ENCODE measurements at places on chromosomes 2 and 18.

DNA sequence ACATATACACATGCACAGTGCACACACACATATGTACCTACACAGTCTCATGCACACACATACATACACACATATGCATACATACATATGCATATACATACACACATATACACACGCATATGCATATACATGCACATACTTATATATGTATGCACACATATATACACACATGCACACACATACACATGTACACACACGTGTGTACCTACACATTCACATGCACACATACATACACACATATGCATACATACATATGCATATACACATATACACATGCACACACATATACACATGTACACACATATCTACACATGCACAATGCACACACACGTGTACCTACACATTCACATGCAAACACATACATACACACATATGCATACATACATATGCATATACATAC is 100.3 kb upstream of the TWIST2 start:
- DNase-seq: no peak

GRCh38 chr18:26008096-26008495 is 82.3 kb downstream of the SS18 start:
- DNase-seq: no peak

DNA sequence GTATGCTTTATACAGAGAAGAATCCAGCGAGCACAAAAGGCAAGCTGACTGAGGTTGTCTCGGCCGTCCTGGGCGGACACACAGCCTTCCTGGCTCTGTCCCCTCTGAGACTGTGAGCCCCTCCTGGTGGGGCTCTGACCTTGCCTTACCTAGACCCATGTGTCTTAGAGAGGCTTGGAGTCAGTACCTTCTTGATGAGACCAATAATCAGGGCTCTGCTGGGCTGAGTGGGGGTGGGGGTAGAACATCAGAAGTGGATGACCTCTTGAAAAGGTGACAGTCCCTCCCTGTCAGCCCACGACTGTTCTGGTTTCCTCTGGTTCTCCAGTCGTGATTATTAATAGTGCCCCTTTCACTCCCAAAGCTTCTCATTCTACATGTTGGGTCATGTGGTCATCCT is 31.2 kb downstream of the TWIST2 start:
- DNase-seq: no peak

GRCh38 chr2:156145469-156145868 is 187.1 kb downstream of the NR4A2 start:
- no peak for DNase-seq

DNA sequence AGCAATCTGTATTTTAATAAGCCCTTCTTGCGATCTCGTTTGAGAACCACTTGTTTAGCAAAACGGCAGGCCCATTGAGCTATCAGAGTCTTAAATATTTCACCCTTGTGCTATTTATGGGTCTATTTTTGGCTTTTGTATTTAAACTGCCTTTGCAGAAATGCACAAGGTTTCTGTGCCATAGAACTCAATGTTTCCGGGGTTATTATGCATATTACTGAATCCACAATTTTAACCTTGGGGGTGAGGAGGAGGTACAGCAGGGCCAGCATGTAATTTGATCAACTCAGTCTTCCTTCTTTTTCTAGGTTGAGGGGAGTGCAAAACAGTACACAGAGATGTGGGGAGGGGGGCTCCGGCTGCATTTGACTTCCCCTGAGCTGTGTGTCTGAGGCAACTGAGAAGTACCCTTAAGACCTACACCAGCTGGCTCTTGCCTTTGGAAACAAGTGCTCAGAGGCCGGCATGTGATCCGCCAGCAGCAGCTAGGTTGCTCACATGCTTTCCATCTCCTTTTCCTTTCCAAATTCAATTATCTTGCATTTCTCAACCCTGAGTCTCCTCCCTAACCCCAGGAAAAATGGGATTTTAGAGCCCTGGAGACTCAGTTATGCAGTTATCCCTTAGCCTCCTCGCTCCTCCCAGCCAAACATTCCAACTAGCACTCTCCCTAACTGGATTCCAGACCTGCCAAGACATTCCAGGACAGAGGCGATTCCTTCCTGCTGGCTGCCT is 103.0 kb downstream of the HNRNPLL start:
- no peak for DNase-seq

- no peak for DNase-seq
These were observed 36.0 kb upstream of the TANK start for GRCh38 chr2:161124201-161124600.

DNA sequence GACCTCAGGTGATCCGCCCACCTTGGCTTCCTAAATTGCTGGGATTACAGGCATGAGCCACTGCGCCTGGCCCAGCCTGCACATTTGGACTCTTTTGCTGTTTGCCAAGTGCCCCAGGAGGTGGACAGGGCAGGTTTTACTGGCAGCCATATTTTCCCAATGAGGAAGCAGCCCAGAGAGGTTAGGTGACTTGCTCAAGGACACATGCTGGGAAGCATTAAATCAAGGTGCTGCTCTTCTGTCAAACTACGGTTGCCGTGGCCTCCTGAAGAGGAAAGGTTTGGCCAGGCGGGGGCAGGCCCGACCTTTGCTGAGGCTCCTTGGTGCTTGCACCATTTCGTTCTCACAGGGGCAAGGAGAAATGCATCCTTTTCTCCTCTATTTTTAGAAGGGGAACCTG is 44.0 kb downstream of the DNMT3A start:
- DNase-seq: no peak

DNA sequence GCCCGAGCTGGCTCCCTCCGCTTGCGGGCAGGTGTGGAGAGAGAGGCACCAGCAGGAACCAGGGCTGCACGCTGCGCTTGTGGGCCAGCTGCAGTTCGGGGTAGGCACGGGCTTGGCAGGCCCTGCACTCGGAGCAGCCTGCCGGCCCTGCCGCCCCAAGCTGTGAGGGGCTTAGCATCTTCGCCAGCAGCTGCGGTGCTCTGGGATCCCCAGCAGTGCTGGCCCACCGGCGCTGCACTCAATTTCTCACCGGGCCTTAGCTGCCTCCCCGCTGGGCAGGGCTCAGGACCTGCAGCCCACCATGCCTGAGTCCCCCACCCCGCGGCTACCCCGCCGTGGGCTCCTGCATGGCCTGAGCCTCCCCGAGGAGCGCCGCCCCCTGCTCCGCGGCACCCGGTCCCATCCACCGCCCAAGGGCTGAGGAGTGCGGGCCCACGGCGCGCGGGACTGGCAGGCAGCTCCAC is 434.4 kb upstream of the RGPD4 start:
- no peak for DNase-seq

DNA sequence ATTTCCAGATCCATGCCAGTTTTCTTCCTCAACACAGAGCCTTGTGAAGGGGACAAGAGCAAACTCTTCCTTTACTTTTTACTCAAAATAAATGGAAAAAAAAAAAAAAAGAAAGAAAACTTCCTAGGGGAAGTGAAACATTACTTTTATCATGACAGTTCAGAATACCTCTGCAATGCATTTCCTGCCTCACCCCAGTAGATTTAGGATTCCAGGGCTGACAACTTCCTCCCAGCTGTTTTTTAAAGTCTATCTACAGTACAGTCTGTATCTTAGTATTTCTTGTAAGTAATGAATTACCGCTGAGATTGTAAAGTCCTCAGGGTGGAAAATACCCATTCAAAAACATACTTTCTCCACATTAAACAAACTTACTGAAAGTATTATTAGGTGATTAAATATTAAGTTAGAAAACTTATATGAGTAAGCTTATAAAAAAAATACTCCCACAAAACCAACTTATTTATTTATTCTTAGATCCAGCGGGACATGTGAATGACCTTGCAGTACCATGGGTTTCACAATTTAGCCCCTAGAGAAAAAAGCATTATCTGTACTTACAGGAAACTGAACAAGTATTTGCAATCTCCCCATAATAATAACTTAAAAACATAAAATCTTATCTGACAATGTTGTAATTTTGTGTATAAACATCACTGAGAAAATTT is 117.7 kb downstream of the RBMS1 start:
- DNase-seq: no peak

GRCh38 chr18:78878335-78878734 is 101.3 kb upstream of the SALL3 start:
- no peak for DNase-seq

DNA sequence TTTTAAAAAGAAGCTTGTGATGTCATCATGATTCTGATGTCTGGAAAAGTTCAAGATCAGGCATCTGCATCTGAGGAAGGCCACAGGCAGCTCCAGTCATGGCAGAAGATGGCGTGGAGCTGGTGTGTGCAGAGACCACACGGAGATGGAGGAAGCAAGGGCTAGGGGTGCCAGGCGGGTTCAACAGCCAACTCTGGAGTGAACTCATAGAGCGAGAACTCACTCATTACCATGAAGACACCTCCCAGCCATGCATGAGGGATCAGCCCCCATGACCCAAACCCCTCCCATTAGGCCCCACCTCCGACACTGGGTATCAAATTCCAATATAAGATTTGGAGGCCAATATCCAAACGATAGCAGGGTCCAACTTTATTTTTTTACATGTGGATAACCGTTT is 61.6 kb downstream of the KCNG2 start:
- no peak for DNase-seq

DNA sequence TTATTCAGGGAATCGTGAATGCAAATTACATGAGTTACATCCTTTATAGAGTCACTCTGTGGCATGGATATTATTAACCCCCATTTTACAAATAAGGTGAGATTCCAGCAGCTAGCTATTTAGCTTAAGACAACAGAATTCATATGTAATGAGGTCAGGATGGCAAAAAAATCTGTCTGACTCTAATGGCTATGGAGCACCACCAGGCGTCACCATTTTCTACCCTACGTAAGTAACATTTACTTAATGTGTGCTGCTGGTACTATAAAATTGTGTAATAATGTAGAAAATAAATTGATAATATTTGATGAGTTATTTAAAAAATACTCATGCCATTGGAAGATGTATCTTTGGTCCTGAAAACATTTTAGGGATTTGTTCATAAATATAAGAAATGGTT is 2040.1 kb upstream of the LRRTM1 start:
- DNase-seq: no peak

DNA sequence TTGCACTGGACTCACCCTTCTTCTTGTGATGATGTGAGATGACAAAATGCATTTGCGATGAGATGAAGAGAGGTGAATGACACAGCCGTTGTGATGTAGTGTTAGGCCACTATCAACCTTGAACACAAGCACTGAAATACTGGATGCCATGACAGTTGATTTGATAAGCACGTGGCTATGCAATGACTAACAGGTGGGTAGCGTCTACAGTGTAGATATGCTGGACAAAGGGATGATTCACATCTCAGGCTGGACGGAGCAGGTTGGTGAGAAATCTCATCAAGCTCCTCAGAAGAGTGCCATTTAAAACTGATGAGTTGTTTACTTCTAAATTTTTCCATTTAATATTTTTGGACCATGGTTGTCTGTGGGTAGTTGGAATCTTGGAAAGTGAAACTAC is 375.8 kb upstream of the LYPD1 start:
- DNase-seq: no peak

DNA sequence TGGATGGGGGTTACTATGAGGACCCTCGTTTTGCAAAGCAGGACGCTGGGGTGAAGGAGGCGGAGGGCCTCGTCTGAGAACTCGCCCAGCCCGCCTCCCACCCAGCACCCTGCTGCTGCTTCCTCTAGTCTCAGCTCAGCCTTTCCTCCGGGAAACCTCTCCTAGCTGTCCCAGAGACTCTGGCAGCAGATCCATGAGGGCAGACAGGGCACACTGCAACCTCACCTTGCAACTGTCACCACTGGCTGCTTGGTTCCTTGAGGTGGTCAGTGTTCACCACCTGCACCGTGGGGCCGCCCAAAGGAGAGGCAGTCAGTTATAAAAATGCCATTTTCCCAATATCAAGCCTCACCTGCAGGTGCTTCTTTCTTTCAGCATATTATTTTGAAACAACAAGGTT is 45.6 kb downstream of the PARD6G start:
- DNase-seq: no peak

- DNase-seq: no peak
These were observed 57.0 kb downstream of the CCDC102B start for GRCh38 chr18:68854786-68855391.

DNA sequence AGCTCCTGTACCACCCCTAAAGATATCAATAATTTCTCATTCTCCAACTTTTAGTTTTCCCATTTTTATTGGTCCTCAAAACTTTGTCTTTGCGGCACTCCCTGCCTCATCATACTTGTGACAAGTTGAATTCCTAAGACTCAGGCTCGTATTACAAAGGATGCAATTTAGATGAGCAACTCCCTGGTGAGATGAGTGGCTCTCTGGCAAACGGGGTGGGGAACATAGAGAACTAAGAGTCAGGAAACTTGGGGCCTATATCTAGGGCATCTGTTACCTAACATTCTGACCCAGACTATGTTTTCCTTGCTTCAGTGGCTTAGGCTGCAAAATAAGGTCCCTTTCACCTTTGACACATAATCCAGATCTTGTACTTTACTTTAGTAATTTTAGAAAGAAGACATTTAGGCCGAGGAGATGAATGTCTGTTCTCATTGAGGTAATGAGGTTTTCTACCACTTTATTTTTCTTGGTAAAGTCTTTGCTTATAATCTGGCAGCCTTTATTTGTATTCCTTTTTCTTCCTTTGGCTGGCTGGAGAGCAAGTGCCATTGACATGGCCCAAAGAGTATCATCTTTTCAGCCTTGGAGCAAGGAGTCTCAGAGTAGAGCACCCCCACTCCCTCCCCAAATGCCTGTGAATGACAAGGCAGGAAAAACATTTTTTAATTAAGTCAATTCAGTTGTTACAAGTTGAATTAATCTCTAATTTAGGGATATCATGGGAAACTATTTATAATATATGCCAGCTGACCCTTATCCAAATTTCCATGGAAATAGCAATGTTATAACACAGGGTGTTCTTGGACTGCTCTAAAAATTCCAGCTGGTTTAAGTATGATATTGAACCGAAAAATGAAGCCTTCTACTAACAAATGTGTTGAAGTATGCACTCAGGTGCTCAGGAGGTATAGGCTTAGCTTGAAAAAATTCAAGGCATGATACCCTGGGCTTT is 15.2 kb downstream of the TSPYL6 start:
- DNase-seq: no peak

- no peak for DNase-seq
These were observed 252.1 kb upstream of the COPS8 start for GRCh38 chr2:236833501-236834073.

DNA sequence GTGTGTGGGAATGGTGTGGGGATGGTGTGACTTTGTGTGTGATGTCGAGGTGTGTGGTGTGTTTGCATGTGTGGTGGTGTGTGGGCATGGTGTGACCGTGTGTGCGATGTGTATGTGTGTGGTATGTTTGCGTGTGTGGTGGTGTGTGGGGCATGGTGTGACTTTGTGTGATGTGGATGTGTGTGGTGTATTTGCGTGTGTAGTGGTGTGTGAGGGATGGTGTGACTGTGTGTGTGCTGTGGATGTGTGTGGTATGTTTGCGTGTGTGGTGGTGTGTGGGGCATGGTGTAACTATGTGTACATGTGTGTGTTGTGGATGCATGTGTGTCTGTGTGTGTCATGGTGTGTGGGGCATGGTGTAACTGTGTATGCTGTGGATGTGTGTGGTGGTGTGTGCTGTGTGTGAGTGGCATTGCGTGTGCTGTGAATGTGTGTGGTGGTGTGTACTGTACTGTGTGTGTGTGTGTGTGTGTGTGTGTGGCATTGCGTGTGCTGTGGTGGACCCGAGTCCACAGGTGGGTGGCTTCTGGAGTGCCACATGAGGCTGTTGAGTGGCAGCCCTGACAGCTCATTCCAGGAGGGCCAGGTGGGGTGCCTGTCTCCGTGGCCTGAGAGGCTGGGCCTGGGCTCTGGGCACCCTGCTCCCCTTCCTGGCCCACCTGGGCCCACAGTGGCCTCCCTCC is 14.7 kb downstream of the ODC1 start:
- no peak for DNase-seq

GRCh38 chr2:240722796-240723735 is 31.4 kb downstream of the AQP12A start:
- no peak for DNase-seq
